ENCODE measurements at places on chromosomes 12 and 14. TPM values are rescaled to one million over a fixed set of nuclear protein-coding genes. Genes with fewer than 3 reads are reported as not detected.

Gene POTEG
- not detected for total RNA-seq

Gene ANKRD13A
- 34.4 TPM for total RNA-seq

Gene TBX5
- not detected for total RNA-seq

Gene GUCY2C
- total RNA-seq = 0.13 TPM

Measured in Panc1 (cell line).